ENCODE measurements at places on chromosomes 7 and 10. TPM values are rescaled to one million over a fixed set of nuclear protein-coding genes. Genes with fewer than 3 reads are reported as not detected.

DNA sequence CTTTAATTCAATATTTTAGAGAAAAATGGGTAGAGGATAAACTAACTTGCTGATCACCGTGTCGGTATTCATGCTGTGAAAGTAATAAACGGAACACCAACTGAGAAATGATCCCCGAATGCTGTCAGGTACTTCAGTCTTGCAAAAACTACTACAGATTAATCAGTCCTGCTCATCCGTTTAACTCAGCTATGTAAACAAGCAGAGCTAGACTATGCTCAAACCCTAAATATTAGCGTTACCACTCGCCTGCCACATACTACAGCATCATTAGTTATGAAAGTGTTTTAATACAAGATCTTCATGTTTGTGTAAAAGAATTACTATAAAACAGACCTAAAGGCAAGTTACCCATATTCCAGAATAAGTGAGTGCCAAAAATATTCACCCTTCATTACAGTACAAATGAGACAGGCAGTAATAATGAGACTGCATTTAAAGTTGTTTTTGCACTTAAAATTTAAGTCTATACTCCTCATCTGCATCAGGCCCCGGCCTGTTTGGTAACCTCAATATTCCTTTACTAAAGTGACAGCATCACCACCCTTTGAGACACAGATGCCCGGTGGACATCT lies 952 bp downstream of the DNMBP start:
- H3K36me3 ChIP-seq: no peaks in the 10 kb centered on the region
- peak overlapping the region; percentile 97 for H3K4me3 ChIP-seq
- H3K27me3 ChIP-seq: no peaks in the 10 kb centered on the region
- H3K27ac ChIP-seq: peak overlapping the region; percentile 92
- peaks cover 46% of the 10 kb centered on the region for H3K4me1 ChIP-seq
- no peak for DNase-seq

- peak within 1 kb of the TSS; percentile 85 for H3K27ac ChIP-seq
- H3K4me3 ChIP-seq: peak within 1 kb of the TSS; percentile 77
- peaks cover 40% of the 10 kb centered on the region for H3K4me1 ChIP-seq
- no peaks in the 10 kb centered on the region for H3K36me3 ChIP-seq
- no peak for DNase-seq
Observed at GRCh38 chr10:93073539-93074146, at the start of gene CYP26A1. TSS of gene CYP26A1 (plus strand) at chr10:93073893. CDS start at chr10:93073935, 42 bp downstream.

DNA sequence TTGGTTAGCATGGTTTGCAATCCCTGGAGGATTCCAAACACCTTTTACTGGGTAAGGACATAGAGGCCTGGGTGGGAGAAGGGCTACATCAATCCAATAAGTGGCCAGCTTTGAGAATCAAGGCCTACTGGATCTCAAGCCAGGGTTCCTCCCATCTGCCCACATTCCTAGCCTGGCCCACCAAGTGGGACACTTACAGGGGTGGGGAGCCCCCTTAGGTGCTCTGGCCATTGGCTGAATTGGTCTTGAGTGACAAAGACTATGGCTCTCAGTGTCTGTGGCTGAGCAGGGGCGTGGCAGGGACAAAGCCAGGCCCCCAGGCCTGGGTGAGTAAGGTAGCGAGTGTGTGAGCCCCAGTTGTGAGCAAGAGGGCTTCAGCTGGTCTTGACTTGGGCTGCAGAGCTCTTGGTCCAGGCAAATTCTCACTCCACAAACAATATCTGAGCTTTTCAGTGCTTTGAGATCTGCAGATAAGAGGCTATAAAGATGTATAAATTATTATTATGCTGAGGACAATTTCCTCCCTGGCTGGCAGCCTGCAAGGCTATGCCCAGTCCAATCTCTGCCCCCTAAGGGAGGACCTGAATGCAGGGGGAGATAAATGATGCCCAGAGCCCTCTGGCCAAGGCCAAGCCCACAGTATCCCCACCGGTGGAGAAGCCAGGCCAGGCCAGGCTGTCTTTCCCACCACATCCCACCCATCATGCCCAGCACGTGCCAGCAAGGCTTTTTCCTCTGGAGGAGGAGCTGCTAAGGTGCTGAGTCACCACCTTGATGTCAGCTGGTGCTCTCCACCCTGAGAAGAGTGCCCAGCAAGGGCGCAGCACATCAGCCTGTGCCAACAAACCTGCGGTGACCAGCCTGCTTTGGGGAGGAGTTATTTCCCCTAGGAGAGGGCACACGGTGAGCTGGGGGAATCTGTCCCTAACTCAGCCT lies 80.7 kb upstream of the DUSP5 start:
- no peaks in the 10 kb centered on the region for H3K36me3 ChIP-seq
- peaks cover 70% of the 10 kb centered on the region for H3K4me1 ChIP-seq
- DNase-seq: no peak
- peaks cover 19% of the 10 kb centered on the region for H3K27me3 ChIP-seq
- H3K27ac ChIP-seq: no peak overlapping the region
- H3K4me3 ChIP-seq: no peak overlapping the region

GRCh38 chr7:81181066-81181465 lies 262.2 kb upstream of the SEMA3C start:
- H3K4me1 ChIP-seq: no peaks in the 10 kb centered on the region
- no peaks in the 10 kb centered on the region for H3K36me3 ChIP-seq
- no peak for DNase-seq
- H3K27ac ChIP-seq: no peak overlapping the region
- H3K4me3 ChIP-seq: no peak overlapping the region
- H3K27me3 ChIP-seq: no peaks in the 10 kb centered on the region

- H3K36me3 ChIP-seq: peaks cover 10% of the 10 kb centered on the region
- no peak for DNase-seq
- no peak overlapping the region for H3K4me3 ChIP-seq
Observed at GRCh38 chr10:974038-974784, 14.0 kb upstream of the GTPBP4 start.

DNA sequence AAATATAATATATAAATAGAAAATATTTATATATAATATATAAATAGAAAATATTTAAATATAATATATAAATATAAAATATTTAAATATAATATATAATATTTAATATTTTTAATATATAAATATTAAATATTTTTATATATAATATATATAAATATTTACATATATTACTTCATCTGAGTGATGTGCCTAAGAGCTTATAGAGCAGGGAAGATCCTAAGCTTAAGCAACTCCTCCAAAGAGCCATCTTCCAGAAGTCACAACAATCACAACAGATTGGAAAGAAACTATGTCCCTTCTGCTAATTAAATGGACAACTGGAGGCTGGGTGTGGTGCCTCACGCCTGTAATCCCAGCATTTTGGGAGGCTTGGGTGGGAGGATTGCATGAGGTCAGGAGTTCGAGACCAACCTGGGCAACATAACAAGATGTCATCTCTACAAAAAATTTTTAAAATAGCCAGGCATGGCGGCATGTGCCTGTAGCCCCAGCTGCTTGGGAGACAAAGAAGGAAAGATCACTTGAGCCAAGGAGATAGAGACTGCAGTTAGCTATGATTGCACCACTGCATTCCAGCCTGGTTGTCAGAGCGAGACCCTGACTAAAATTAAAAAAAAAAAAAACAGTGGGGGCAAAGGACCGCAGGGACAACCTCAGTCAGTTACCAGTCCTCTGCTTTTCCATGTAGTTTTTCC lies 198.7 kb downstream of the SKIDA1 start:
- no peak for DNase-seq
- no peak overlapping the region for H3K4me3 ChIP-seq
- H3K36me3 ChIP-seq: no peaks in the 10 kb centered on the region
- no peaks in the 10 kb centered on the region for H3K27me3 ChIP-seq

GRCh38 chr7:33039257-33039902 lies 23.2 kb downstream of the NT5C3A start:
- H3K27me3 ChIP-seq: no peaks in the 10 kb centered on the region
- DNase-seq: peak; percentile 45
- H3K27ac ChIP-seq: peak overlapping the region; percentile 96
- peak overlapping the region; percentile 77 for H3K4me3 ChIP-seq
- H3K4me1 ChIP-seq: peaks cover 36% of the 10 kb centered on the region
- peaks cover 5% of the 10 kb centered on the region for H3K36me3 ChIP-seq

- H3K27ac ChIP-seq: no peak overlapping the region
- H3K4me1 ChIP-seq: peaks cover 4% of the 10 kb centered on the region
- peaks cover 11% of the 10 kb centered on the region for H3K27me3 ChIP-seq
- DNase-seq: no peak
Observed at GRCh38 chr10:35214607-35215020, 88.0 kb downstream of the CREM start.

DNA sequence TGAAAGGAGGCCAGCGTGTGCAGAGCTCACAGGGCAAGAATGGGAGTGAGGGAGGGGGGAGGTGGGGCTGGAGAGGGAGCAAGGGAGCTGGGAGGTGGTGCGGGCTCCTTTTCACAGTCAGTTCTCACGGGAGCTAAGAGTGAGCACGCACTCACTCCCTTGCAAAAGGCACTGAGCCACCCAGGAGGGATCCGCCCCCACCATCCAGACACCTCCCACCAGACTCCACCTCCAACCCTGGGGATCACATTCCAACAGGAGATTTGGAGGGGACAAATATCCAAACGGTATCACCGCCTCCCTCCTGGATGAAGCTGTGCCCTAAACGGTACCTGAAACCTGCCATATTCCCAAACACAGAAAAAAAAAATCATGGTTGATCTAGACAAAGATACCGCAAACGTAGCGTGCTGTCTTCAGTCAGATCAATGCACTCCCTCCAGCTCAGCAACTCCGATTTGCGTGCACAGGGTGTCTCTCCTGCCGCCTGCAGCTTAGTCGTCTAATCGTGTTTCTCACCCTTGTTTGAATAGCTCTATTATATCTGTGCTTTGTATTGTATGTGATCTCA lies 20.3 kb upstream of the PRKAG2 start:
- H3K36me3 ChIP-seq: no peaks in the 10 kb centered on the region
- H3K27ac ChIP-seq: peak overlapping the region; percentile 10
- peaks cover 4% of the 10 kb centered on the region for H3K4me1 ChIP-seq
- H3K4me3 ChIP-seq: no peak overlapping the region
- H3K27me3 ChIP-seq: peaks cover 18% of the 10 kb centered on the region
- DNase-seq: no peak

- peaks cover 22% of the 10 kb centered on the region for H3K27me3 ChIP-seq
- no peak overlapping the region for H3K4me3 ChIP-seq
- peaks cover 11% of the 10 kb centered on the region for H3K4me1 ChIP-seq
- H3K27ac ChIP-seq: no peak overlapping the region
Observed at GRCh38 chr7:23268746-23269145, 22.2 kb downstream of the GPNMB start.

DNA sequence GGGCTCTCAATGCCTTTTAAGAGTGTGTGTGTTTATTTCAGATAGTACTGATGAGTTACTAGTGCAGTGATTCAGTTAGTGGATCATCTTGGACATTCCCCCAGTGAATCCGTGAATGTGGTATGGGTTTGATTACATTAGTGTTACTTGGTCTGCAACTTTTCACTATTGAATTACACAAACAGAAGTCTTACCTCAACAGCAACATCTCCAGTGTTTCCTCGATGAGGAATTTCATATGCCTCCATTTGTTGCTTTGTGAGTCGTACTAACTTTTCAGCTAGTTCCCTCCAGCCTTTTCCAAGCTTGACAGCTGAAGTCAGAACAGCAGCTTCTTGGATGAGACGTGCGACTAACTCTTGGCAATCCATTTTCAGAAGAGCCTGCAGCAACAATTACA lies 63.2 kb downstream of the MACC1 start:
- peak overlapping the region; percentile 14 for H3K27ac ChIP-seq
- H3K36me3 ChIP-seq: no peaks in the 10 kb centered on the region
- no peak for DNase-seq
- no peak overlapping the region for H3K4me3 ChIP-seq

- H3K36me3 ChIP-seq: peaks cover 15% of the 10 kb centered on the region
- DNase-seq: no peak
- H3K27ac ChIP-seq: no peak overlapping the region
- H3K4me1 ChIP-seq: peaks cover 55% of the 10 kb centered on the region
Observed at GRCh38 chr10:12597788-12598765, 248.7 kb downstream of the CAMK1D start.

DNA sequence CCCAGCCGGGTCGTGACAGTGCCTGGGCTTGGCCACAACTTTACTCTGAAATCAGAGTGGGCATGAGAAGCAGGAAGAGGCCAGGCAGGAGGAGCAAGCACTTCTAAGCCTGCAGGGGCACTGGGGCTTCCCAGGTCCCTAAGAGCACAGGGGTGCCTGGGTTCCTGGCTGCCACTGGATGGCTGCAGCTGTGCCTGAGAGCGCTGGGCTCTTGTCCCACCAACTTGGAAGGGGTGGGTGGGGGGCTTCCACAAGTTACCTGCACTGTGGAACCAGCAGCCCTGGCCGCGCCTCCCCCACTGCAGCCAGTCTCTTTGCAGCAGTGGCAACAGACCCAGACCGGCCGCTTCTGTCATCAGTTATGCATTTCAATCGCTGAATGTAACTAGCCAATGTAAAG lies 434.7 kb upstream of the GRM3 start:
- no peaks in the 10 kb centered on the region for H3K4me1 ChIP-seq
- no peak overlapping the region for H3K4me3 ChIP-seq
- DNase-seq: no peak
- no peaks in the 10 kb centered on the region for H3K27me3 ChIP-seq
- no peaks in the 10 kb centered on the region for H3K36me3 ChIP-seq
- no peak overlapping the region for H3K27ac ChIP-seq

- H3K4me1 ChIP-seq: peaks cover 14% of the 10 kb centered on the region
- H3K4me3 ChIP-seq: no peak overlapping the region
- H3K36me3 ChIP-seq: no peaks in the 10 kb centered on the region
- no peak overlapping the region for H3K27ac ChIP-seq
- DNase-seq: no peak
Observed at GRCh38 chr10:100683004-100683403, 62.4 kb upstream of the PAX2 start.

DNA sequence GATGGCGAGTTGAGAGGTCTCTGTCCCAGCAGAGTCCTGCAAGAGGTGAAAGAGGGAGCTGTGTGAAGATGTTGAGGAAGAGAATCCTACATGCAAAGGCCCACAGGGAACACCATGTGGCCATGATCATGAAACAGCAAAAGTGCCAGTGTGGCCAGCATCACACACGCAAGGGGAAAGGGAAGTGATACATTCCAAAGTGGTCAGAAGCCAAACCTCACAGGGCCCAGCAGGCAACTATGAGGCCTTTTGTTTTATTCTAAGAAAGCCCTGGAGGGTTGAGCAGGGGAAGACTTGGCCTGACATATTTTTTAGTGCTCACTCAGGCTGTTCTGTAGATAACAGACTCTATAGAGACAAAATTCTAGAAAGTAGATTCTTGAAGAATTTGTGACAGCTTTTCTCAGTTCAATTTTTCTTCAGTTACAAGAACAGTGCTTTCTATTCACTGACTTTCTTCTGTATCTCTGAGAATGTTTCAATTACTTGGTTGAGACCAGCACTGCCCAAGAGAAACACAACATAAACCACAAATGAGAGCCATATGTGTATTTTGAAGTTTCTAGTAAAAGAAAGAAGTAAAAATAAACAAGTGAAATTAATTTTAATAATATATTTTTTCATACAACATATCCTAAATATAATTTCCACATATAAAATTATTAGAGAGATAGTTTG lies 82.3 kb downstream of the HTR7 start:
- DNase-seq: no peak
- no peak overlapping the region for H3K4me3 ChIP-seq
- H3K4me1 ChIP-seq: no peaks in the 10 kb centered on the region

The TAS2R41 gene
- not detected for polyA plus RNA-seq

The CUZD1 gene
- polyA plus RNA-seq: 1.7 TPM

The HOXA13 gene
- polyA plus RNA-seq: not detected

The SUN1 gene
- polyA plus RNA-seq: 48.5 TPM

The ADAM8 gene
- polyA plus RNA-seq: 32.8 TPM

The FEZF1 gene
- polyA plus RNA-seq: not detected

The TRPV5 gene
- polyA plus RNA-seq: not detected

The EPHA1 gene
- polyA plus RNA-seq: not detected

The UPK3B gene
- polyA plus RNA-seq: not detected
